Stimulated activated CD8-positive, alpha-beta memory T cell treated with anti-CD3 and anti-CD28 coated beads, Interleukin-15, amount 100 ng/mL, for 4 hours (primary cell): ENCODE measurements at places on chromosomes 7 and 10.

DNA sequence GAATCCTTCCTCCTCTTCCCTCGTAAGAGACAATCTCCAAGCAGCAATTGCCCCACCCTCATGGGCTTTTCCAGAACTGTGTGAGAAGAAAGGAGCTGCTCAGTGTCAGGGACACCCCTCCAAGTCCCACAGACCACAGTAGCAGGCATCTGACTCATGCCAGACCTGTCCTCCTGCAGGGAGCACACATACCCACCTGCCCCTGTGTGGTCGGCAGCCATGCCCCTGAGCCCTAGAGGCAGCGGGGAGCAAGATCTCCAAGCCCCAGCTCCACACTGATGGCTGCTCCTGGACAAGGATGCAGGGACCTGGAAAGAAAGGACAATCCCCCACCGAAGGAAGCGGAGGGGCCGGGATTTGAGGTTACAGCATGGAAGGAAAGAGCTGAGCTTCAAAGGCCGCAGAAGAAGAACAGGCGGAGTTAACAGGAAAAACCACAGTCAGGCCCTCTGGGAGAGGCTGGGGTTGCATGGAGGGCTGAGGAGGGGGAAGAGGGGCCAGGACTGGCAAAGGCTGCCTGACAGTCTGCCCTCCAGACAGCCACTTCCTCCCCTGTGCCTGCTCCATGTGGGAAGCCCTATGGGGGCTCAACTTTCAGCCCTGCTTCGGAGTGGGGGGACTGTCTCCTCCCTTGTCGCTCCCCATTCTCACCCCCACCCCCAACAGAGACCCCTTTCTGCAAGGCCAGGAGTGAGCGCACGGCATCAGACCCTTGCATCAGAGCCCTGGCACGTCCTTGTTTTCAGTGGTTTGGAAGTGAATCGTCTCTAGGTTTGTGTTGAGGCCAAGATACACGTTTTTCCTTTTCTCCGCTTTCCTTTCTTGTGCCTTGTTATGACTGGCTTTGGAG is 46.8 kb downstream of the ASB13 start:
- DNase-seq = no peak

GRCh38 chr7:134920026-134920753 is 66.1 kb upstream of the AGBL3 start:
- no peak for DNase-seq

DNA sequence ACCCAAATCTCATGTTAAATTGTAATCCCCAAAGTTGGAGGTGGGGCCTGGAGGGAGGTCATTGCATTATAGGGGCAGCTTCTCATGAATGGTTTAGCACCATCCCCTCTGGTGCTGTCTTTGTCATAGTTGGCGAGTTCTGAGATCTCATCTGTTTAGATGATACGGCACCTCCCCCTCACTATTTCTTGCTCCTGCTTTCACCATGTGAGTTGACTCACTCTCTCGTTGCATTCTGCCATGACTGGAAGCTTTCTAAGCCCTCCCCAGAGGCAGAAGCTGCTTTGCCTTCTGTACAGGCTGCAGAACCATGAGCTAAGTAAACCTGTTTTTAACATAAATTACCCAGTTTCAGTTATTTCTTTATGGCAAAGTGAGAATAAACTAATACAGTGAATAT is 18.9 kb upstream of the ZNF138 start:
- DNase-seq = no peak

DNA sequence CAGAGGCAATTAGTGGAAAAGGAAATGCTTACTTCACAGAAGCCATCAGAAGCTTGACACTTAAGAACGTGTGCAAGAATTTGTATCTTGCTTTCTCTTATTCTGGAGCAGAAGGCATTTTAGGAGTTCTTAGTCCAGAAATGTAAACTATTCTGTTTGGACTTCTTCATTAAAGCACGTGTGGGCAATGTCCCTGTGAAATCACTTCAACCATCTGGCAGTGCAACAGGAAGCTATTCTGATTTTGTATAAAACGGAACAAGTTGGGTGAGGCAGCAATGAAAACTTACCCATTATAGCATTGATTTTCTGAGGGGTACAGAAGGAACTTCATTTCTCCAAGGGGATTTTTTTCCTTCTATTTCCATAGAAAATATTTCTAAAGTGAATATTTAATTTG is 21.3 kb upstream of the ARHGAP21 start:
- DNase-seq = no peak

GRCh38 chr7:117458977-117459583 is 20.7 kb upstream of the CFTR start:
- no peak for DNase-seq

DNA sequence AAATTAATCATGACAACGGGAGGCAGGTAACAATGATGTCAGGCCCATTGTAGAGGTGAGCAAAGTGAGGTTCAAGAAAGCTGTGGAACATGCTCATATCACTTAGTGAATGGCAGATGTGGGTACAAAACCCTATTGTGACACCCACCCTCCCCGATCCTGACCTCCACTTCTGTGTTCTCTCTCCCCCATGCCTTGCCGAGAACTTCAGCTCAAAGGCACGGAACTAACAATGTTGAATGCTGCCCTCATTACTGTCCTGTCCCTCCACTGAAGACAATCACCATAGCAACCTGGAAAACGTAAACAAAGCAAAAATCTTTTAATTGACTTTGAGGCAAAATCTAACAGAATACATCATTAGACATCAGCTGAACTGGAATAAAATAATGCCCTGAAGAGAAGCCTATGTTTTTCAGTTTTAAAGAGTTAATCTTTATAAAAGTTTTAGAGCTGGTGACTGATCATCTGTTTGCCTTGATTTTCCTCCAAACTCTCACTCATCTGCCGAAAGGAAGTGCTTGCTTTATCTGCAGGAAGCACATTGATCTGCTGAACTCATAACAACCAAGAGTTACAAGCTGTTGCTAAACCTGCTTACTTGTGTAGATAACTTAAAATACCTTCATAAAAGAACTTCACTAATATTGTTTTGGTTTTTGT is 133.6 kb downstream of the CUBN start:
- DNase-seq = no peak

DNA sequence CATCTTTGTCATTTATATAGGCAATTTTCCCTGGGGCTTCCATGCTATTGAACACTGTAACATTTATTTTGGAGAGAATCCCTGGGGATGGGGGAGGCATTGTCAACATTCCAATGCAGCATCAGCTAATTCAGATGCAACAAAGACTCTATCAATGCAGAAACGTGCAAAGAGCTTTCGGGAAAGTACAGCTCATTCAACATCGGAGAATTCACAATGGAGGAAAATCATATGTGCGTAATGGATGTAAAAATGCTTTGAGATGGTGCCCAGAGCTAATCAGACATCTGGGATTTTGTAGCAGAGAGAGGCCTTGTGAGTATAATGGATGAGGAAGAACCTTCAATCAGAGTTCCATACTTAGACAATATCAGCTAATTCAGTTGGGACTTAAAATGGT is 28.3 kb upstream of the FIS1 start:
- DNase-seq = no peak
